ENCODE measurements at places on chromosomes 2 and 18.

DNA sequence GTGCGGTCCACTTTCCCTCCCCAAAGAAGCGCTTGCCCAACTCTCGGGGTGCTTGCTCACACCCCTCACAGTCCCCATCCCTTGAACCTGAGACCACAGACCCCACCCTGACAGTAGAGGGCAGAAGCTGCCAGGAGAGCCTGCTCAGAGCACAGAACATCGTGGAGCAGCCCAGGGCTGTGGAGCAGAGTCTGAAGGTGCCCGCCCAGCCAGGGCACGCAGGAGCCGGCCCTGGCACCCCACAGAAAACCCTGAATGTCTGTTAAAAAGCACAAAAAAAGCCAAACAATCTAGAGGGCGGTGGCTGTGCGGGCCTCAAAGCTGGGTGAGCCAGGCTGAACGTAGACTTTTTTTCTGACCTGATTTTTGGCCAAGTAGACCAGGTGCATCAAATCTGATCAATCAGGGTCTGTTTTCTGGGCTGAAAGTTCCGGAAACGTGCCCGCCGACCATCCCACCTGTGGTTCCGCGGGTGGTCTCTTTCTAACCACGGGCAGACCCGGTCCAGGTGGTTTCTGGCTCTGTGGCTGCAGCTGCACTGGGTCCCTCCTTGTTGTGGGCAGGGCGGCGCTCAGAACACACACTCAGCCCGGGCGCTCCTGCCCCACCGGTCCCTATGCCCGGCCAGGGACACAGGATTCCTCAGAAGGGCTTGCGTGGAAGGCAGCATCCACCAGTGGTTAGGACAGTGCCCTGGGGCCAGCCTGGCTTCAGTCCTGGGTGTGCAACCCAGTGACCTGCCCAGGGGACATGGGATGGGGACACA is 66.3 kb downstream of the SLC66A2 start:
- DNase-seq: peak; percentile 9

- DNase-seq: no peak
Measured at GRCh38 chr18:49934457-49934856, 121.1 kb upstream of the ACAA2 start.

DNA sequence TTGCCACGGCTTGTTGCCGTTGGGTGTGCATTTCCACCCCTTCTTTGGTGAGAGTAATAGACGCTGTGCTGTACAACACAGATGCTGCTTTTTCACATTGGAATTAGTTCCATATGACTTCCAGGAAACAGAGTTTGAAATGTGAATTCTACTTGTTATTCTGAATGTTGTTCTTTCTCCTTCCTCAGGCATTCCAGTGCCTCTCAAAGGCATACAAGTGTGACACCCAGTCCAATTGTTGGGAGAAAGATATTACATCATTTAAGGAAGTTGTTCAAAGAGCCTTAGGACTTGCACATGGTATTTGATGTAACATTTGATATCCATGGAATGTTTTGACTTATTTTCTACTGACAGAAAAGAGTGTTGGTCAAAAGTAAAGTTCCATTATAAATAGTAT is 134.4 kb upstream of the LTBP1 start:
- DNase-seq: no peak

GRCh38 chr18:9068346-9068745 is 34.2 kb upstream of the NDUFV2 start:
- DNase-seq: no peak

- no peak for DNase-seq
Measured at GRCh38 chr2:98357849-98358248, 11.6 kb downstream of the CNGA3 start.

- no peak for DNase-seq
Measured at GRCh38 chr2:156405586-156405985, 30.6 kb upstream of the GPD2 start.

GRCh38 chr2:24517247-24517646 is 26.2 kb downstream of the NCOA1 start:
- DNase-seq: no peak

DNA sequence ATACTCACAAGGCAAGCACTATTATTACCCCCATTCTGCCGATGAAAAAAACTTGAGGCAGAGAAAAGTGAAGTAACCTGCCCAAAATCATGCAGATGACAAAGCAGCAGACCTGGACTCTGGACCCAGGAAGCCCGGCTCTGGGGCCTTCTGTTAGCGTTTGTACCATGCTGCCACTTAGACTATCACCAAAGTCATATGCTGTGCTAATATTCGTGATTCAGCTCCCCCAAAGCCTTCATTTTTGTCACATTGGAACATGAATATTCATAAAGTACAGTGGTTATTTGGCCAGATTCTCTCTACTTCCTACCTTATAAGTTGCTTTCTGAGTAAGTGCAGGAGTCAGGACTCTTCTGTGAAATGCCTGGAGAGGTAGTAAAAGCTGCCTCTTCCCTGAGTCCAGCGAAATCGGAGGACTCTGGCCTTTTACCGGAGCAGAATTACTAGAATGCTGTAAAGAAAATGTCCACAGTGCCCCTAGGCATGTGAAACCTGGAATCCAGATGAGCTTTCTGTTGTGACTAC is 86.7 kb downstream of the FTCDNL1 start:
- DNase-seq: no peak

DNA sequence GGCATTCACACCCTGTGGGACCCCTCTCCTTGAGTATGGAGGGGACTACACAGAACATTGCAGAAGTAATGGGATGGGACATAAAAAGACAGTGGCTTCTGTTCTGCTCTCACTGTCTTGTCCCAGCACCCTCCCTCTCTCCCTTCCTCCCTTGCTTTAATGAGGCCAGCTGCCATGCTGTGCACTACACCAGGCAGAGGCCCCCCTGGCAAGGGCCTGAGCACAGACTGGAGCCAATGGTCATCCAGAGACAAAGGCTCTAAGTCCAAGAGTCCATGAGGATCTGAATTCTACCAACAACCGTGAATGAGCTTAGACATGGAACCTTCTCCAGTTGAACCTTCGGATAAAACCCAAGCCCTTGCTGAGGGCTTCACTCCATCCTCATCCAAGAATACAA is 263.0 kb downstream of the NDUFA10 start:
- DNase-seq: no peak

Data from CD8-positive, alpha-beta T cell (primary cell).